A549 (cell line): ENCODE measurements at places on chromosomes 16 and 17.

DNA sequence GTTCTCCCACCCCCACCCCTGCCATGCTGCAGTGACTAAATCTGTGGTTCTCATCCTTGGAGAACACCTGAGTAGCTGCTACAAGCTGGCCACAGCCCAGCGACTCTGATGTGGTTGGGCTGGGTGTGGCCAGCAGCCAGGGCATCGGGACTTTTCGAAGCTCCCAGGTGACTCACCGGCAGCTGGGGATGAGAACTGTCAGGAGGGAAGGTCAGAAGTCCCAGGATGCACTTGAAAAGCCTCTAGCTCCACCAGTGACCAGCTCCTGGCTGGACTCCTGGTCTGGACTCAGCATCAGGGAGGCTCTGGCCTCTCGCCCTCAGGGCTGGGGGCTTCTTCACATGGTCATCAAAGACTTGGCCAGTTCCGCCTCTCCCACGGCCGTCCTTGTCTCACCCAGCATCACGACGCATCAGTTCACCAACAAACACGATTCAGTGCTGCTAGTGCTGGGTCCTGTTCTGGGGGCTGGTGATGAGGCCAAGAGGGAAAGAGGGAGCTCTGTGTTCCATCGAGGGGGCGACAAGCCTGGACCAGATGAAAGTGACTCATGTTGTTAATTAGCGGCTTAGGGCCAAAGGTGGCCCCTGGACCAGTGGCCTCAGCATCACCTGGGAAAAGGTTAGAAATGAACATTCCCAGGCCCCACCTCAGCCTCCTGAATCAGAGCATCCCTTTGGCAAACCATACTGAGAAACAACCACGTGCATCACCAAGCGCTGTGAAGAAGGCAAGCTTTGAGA, 3.9 kb upstream of the C17orf99 start:
- DNase-seq: peak; percentile 85

- no peak for DNase-seq
Measured at GRCh38 chr16:84314373-84314772, 19.7 kb downstream of the WFDC1 start.

DNA sequence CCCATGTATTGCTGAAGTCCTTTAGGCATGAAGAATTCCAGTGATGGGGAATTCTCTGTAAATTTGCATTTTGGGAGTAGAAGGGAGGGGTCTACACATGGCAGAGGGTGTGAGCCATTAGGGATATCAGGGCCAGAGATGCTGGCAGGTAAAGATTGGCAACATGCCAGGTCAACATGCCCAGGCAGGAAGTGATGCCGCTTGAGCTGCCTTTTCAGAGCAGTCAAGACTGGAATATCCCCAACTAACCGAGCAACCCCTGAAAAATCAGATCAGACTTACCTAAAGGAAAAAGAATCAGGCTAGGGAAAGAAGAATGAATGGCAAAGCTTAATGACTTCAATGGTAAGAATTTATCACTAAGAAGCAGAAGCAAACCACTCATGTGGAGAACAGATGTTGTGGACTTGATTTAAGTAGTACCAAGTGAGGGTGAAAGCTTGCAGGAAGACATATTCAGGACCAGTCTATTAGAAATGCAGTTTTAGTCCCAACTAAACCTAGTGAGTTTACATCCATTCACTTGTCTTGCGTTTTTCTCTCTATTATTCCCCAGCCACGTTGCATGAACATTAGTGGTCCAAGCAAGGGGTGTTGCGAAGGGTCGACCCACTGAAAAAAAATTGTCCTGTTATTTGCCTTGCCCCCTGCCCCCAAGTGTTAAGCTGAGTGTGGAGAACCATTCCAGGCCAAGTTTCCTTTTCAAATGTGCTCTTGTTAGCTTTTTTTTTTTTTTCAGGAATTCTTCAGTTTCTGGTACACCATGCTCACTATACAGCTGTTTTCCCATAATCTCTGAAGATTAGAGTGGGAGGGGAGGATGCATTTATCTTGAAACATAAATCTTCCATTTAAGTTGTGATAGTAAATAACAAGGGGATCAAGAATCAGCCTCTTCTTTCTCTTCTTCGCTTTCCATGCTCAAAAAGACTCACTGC, 105.2 kb downstream of the ABCA8 start:
- DNase-seq: no peak

DNA sequence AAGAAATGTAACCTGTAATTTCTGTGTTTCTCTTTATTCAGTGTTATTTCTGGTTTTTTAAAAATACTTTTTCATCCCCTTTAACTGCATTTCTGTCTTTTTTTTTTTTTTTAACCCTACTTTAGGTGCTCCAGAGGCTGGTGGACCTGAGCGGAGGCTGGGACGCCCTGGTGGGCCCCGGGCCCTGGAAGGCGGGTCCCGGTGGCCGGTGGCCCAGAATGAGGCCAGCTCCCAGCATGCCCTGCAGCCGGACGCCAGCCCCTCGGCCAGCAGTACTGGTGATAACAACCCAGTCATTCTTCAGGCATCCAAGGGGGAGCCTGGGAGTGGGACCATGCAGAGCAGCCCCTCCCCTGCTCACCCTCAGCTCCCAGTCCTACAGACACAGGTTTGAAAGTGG, 1.5 kb downstream of the SRCAP start:
- DNase-seq: no peak

GRCh38 chr16:72189865-72190371, 18.0 kb upstream of the PMFBP1 start:
- no peak for DNase-seq

- no peak for DNase-seq
Measured at GRCh38 chr17:73042225-73042624, 50.3 kb downstream of the SLC39A11 start.
